ENCODE measurements at places on chromosomes 1 and 21. TPM values are rescaled to one million over a fixed set of nuclear protein-coding genes. Genes with fewer than 3 reads are reported as not detected.

- DNase-seq, result no peak
These were observed 158.3 kb downstream of the TOMM20 start for GRCh38 chr1:234970401-234970730.

- DNase-seq, result peak; percentile 77
These were observed 155.4 kb downstream of the CLEC20A start for GRCh38 chr1:178341261-178341956.

The CASQ2 gene
- not detected for total RNA-seq

GRCh38 chr1:104295511-104295910, 545.8 kb downstream of the AMY1C start:
- DNase-seq, result no peak

DNA sequence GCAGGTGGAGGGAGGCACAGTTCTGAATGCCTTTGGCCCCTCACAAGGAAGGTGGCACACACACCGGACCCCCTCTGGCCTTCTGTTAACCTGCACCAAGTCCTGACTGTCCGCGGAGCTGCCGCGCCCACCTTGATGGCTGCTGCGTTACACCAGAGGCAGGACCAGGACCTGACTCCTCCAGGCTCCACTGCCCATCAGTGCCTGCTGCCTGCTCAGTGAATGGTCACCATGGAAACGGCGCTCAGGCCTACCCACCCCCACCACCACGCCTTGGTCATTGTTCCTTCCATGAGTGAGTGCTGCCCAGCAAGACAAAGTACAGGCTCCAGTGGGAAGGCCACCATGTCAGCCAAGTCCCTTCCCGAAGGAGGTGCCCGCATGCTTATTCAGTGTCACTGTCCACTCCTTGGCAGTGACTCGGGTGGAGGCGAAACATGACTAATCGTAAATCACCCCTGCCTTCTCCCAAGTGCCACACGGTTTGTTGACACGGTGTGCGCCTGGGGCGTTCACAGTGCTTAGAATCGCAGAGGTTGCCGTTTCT, 57.3 kb downstream of the SLC37A1 start:
- DNase-seq, result no peak

GRCh38 chr1:153774026-153774595, 1.1 kb upstream of the SLC27A3 start:
- no peak for DNase-seq

The SUMO3 gene
- total RNA-seq, result 113 TPM
